ENCODE measurements at places on chromosomes 5 and 9. TPM values are rescaled to one million over a fixed set of nuclear protein-coding genes. Genes with fewer than 3 reads are reported as not detected.

ACTL7A gene
- not detected for total RNA-seq

FASTKD3 gene
- total RNA-seq: 7.1 TPM

DNA sequence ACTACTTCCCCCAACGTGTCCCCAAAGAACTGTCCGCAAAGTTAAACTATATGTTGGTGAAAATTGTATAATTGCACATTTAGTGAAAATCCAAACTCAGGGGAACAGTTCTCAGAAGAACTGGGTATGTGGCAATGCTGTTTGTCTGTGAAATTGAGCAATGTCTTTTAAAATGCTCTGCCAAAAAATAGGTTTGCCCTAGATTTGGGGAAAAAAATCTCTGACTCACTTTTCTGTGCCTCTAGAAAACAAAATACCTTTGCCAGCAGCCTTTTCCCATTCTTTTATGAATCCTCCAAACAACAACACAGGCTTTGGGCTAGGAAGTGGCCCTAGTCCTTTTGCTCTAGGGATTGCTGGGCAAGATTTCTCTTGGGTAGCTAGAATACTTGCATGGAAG is 37.4 kb upstream of the ZNF608 start:
- DNase-seq: no peak

DNA sequence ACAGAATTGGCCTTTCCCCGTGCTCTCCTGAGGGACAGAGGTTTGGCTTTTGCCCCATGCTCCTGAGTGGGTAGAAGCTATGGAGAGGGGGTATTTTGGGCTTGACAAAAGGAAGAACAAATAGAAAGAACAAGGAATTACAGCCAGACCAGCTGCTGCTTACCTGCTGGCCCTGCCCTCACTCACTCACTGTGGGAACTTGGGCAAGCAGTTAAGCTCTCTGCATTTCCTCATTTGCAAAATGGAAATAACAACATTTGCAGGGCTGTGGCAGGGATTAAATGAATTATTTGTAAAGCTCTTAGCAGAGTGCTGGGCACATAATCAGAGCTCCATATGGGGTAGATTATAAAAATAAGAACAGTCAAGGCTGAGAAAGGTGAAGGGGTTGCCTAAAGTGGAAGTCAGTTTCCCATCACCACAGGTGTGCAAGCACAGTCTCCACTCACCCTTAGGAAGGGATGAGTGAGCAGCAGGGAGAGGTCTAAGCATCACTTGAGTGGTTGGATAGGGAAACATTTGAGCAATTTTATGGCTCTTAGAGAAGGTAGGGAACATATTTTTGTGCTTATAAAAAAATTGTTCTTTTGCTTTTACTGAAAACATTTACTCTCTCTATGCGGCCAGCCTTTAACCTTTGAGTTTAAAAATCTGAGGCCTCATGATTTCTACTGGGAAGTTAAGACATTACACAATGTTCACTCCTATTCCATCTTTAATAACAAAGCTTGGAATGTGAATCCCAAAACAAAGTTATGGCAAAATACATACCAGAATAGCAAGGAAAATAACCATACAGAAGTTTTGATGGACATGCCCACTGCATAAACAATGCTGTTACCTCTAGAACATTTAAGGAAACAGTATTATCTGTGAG is 42.8 kb upstream of the LHFPL2 start:
- DNase-seq: no peak

DNA sequence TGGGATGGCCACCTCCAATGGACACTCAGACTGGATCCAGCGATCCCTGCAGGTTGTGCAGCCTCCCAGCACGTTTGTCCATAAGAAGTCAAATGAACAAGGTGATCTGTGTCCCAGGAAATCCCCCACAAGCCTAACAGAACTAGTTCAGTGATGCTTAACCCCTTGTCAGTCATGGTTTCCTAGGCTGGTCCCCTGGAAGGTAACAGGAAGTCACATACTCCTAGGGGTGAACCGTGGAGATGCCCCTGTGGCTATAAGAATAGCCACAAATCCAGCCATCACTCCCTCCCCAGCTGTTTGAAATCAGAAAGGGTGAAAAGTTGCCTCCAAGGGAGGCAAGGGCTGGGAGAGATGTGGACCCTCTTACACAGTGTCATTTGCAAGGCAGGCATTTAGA is 22.5 kb downstream of the PAX5 start:
- no peak for DNase-seq

DNA sequence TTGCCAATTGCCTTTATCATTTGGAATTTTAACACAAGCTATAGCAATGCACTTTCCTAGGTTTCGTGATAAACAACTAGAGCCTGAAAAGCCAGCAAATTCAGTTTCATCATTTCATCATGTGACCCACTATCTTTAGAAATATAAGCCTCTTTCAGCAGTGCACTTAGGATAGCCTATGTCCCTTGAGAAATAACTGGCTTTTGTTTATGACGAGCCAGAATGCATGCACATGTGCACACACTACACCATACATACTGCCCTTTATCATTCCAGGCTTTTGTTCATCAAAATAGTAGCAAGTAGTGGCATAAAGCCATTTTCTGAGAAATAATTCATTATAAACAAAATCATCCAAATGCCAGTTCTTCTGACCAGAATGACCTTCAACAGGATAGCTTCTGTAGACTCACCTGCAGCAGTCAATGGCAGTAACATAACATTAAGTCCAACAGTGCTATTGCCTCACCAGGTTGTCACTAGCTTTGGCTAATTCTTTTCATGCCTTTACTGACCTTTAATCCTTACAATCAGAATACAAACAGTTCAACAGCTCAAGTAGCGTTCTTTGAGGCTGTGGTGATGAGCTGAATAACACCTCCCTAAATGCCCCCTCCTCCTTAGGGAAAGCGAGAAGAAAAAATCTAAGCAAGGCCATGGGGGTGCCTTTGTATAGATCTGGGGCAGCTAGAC is 132.3 kb upstream of the SMARCA2 start:
- no peak for DNase-seq

- no peak for DNase-seq
Observed at GRCh38 chr5:146919304-146919703, 40.7 kb upstream of the PPP2R2B start.

GRCh38 chr5:41686767-41687166 is 176.4 kb upstream of the PLCXD3 start:
- DNase-seq: no peak

GRCh38 chr5:176485176-176485575 is 37.0 kb downstream of the FAF2 start:
- DNase-seq: no peak

All from CD8-positive, alpha-beta T cell (primary cell).